Stimulated activated CD8-positive, alpha-beta memory T cell treated with anti-CD3 and anti-CD28 coated beads, Interleukin-7, amount 100 ng/mL, for 1 hour (primary cell): ENCODE measurements at places on chromosomes 7 and 10.

GRCh38 chr7:147803151-147803550 lies 787.4 kb upstream of the C7orf33 start:
- no peak for DNase-seq

GRCh38 chr7:18016547-18017444 lies 10.8 kb downstream of the PRPS1L1 start:
- DNase-seq, result no peak

DNA sequence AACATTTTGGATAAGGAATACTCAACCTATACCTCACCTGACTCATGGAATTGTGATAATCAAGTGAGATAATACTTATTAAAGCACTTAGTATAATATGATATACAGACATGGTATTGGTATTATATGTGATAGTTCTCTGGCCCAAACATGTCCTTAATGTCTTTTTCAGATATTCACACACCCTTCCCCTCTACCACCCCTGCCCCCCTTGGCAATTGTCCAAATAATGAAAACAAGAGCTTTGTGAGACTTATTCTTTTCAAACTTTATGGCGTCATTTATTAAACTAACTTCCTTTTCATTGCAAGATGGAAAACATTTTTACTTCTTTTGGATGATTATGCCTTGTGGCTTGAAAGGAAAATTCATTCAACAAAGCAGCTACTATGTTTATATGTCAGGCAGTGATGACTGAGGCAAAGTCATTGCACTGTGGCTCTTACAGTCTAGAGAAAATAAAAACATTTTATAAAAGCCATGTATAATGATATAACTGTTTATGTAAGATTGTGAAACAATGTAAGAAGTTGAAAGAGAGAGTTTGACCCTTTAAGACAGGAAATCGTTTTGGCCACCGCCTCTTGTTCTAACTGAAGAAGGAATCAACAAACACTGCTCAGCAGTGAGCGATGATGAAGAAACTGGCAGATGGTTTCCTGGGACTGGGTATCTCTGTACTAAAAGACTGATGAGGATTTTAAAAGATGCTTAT lies 27.4 kb downstream of the MINPP1 start:
- no peak for DNase-seq

GRCh38 chr7:20244334-20245120 lies 27.3 kb upstream of the MACC1 start:
- no peak for DNase-seq

- no peak for DNase-seq
Measured at GRCh38 chr10:63720676-63721075, 199.5 kb downstream of the REEP3 start.

- no peak for DNase-seq
Measured at GRCh38 chr10:1048349-1048731, 579 bp downstream of the IDI1 start.

- DNase-seq, result no peak
Measured at GRCh38 chr10:109953766-109954165, 30.5 kb upstream of the XPNPEP1 start.

GRCh38 chr7:146129296-146129695 lies 12.7 kb downstream of the CNTNAP2 start:
- no peak for DNase-seq

DNA sequence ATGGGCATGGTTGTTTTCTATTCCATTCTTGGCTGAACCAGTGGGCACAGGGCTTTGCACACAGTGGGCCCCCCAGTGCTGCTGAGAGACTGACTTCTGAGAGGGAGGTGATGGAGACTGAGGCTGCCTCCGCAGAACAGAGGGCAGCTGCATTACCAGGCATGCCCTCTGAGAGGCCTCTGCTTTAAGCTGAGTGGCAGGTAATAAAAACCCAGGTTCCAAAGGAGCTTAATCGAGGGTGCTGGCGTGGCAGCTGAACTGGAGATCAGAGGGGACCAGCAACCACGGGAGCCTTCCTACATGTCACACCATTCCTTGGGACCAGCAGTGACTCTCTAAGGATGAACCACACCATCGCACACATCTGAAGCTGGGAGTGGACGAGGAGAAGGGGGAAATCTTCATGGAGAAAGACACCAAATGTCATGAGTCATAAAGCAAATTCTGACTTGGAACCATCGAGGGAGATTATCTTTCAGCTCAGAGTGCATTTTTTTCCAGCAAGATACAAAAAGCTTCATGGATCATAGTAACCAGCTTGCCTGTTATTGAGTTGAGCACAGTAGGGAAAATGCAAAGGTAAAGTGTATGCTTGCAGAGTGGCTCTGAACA lies 24.6 kb downstream of the HIPK2 start:
- DNase-seq, result no peak

GRCh38 chr7:137994216-137994615 lies 7.7 kb downstream of the CREB3L2 start:
- DNase-seq, result no peak

- DNase-seq, result peak; percentile 49
Measured at GRCh38 chr7:36784991-36785940, 61.0 kb upstream of the AOAH start.

- no peak for DNase-seq
Measured at GRCh38 chr10:129455625-129456024, 11.4 kb upstream of the MGMT start.

DNA sequence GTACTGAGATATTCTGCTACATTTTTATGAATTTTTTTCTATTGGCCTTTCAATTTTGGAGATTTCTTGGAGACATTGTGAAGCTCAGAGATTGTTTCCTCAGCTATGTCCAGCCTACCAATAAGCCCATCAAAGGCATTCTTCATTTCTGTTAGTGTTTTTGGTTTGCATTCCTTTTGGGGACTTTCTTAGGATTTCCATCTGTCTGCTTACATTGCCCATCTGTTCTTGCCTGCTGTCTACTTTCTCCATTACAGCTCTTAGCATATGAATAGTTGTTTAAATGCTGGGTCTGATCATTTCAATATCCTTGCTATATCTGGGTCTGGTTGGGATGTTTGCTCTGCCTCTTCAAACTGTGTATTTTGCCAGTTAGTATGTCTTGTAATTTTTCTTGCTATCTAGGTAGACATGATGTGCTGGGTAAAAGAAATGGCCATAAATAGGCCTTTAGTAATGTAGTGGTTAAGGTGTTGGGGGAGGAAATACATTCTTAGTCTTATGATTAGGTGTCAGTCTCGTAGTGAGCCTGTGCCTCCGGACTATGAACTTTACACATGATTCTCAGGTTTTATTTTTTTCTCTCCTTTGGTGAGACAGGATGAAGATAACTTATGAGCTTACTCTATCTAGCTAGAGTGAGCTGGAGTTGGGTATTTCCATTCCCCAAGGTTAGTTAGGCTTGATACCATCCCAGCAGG lies 32.6 kb upstream of the NME8 start:
- DNase-seq, result no peak

DNA sequence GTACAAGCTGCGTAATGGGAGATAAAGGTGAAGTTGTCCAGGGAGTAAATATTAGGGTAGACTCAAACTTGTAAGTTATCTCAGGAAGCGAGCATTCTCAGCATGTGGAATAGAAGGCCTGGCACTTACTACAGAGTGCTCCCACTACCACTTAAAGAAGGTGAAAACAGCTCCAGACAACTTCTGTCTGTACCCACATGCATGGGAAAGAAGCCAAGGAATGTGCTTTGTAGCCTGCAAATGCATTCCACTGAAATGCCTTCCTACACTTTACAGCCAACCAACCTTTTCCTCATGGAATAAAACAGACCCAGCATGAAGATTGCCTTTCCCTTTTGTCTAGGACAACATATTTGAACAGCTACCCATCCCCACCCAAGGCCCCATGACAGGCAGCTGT lies 45.4 kb upstream of the NPSR1 start:
- no peak for DNase-seq

DNA sequence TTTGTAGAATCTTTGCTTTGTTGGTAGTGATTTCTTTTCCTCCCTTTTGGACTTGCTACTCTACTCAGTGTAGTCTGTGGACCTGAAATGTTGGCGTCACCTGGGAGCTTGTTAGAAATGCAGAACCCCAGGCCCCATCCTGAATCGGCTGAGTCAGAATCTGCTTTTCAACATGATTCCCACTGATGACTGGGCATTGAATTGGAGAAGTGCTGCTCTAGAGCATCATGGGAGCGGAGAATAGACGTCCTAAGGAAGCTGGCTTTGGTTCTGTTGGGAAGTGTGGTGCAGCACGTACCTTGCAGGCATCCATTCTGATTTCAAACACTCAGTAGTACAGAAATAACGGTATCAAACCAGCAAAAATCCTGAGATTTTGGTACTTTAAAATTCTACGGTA lies 54.7 kb downstream of the RBM33 start:
- no peak for DNase-seq

GRCh38 chr10:132845780-132846595 lies 60.0 kb upstream of the NKX6-2 start:
- no peak for DNase-seq

GRCh38 chr10:89644691-89644966 lies 413 bp downstream of the PANK1 start:
- DNase-seq, result no peak

GRCh38 chr10:74206746-74207145 lies 55.7 kb downstream of the ADK start:
- DNase-seq, result no peak

- DNase-seq, result no peak
Measured at GRCh38 chr10:90621577-90621976, 236.3 kb downstream of the HTR7 start.

GRCh38 chr7:101315336-101315735 lies 6.3 kb downstream of the IFT22 start:
- DNase-seq, result no peak

- no peak for DNase-seq
Measured at GRCh38 chr7:100823534-100823933, 3.8 kb downstream of the EPHB4 start.

DNA sequence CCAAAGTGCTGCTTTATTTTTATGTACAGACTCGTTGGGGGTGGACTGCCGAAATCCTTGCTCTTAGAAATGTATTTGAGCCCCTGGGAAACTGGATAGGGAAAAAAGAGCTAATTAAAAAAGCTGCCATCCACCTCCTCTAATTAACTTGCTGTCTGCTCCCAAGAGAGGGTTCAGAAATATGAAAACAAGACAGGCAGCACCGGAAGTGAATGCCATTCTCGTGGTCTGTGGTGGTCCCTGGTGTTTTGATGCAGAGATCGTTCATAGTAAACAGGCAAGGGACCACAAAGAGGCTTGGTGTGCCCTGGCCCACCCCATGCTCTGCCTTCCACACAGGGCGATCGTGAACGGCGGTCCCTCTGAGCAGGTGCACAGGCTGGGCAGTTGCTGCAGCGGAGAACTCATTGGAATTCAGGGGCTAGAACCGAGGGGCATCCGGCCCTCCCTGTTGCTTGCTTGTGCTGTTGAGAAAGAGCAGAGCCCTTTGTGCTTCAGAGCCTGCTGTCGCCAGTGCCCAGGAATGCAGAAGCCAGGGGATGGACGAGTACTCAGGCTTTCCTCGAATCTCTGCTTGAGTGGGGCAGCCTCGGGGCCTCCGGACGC lies 79.1 kb upstream of the BTBD16 start:
- DNase-seq, result no peak

GRCh38 chr7:158684329-158684728 lies 20.3 kb downstream of the NCAPG2 start:
- no peak for DNase-seq

GRCh38 chr7:36277249-36277542 lies 112.5 kb upstream of the ANLN start:
- DNase-seq, result no peak

DNA sequence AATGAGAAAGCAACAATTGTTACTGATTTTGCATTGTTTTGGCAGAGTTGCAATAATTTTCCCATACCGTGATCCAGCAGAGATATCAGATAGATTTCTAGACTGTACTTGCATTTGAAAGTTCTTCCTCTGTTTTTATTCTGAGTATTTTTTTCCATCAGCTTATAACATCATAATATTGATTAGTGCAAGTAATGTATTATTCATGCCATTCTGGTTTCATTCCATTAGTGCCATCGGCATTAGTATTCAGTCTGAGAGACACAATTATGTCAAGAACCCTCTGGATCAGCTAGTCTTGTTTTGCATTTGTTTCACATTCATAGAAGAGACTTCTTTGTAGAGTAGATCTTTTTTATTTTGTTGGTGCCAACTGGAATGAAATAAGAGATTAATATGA lies 304.0 kb downstream of the BBS9 start:
- DNase-seq, result no peak

- no peak for DNase-seq
Measured at GRCh38 chr10:6823770-6824169, 243.7 kb upstream of the PRKCQ start.

DNA sequence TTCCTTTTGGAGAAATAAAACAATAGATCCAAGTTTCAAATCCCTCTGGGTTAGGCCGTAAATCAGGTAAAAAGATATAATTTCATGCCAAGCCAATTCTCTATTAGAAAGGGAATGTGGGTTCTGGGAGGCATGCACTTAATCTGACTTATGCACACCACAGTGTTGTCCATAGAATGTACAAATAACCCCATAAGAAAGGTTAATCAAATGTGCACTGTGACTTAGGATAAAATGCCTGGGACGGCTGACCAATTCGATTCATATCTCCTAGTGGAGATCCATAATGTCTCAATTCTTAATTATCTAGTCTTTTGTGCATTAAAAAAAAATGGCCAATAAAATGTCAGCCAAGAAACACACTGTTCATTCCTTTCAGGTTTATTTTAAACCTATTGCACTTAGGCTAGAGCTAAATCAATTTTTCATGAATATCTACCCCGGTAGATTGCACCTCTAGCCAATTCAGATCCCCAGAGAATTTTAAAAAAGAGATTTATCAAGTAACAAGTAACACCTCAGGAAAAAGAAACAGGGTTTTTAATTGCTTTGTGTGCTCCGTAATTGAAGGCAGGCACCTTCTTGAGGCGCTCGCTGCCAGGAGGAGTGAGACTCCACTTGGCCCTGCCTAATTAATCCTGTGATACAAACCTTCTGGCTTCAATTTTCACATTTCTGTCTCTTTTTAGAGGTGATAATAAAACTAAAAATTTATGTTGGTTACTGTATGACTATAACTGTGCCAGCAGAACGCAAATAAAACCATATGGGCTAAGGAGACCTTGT lies 265.1 kb downstream of the ETV1 start:
- DNase-seq, result no peak

- no peak for DNase-seq
Measured at GRCh38 chr7:55552320-55553023, 19.8 kb downstream of the VOPP1 start.

DNA sequence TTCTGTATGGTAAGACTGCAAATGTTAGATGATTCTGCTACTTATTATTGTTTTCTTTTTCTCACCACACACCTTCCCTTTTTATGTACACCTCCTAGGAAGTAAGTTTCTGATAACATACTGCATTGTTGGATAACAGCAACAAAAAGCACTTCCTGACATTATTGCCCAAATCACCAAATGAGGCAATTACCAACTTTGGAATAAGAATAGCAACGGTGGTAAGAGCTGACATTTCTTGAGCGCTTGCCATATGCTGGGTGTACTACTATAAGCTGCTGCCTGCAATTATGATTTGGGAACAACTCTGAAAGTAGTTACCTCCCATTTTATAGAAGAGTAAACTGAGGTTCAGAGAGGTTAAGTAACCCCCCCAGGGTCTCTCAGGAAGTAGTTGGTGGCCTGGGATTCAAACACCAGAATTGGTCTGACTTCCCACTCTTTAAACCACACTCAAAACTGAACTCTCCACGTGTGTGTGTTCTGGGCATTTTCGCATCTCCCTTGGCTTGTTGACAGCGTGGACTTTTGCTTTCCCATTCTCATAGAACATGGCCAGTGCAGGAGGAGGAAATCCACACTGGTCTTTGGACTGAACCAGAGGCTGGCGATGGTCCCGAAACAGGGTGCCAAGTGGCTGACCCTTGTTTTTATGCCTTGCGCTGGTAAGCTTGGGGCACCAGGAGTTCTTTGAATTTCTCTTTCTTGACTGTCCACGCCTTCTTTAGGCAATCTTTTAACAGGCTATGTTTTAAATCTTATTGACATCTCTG lies 71.4 kb downstream of the TCF7L2 start:
- DNase-seq, result no peak
